ENCODE measurements at places on chromosomes 1 and 21.
A peak's percentile ranks its signal among the peaks of the same experiment; 100 is the strongest.

DNA sequence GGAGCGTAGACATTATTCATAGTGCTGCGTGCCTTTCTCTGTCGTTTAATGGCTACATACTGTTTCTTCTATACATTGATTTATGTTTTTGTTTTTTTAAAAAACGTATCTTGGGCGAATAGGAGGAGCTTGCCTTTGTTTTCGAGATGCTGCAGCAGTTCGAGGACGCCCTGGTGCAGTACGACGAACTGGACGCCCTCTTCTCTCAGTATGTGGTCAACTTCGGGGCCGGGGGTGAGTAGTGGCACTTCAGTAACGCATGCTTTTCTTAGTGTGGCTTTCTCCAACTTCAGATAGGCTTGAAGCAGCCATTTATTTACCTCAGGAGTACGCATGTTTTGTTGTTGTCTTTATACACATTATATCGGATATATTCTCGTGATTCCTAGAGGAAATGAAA, 46.9 kb downstream of the TRAPPC10 start:
- DNase-seq, result no peak

DNA sequence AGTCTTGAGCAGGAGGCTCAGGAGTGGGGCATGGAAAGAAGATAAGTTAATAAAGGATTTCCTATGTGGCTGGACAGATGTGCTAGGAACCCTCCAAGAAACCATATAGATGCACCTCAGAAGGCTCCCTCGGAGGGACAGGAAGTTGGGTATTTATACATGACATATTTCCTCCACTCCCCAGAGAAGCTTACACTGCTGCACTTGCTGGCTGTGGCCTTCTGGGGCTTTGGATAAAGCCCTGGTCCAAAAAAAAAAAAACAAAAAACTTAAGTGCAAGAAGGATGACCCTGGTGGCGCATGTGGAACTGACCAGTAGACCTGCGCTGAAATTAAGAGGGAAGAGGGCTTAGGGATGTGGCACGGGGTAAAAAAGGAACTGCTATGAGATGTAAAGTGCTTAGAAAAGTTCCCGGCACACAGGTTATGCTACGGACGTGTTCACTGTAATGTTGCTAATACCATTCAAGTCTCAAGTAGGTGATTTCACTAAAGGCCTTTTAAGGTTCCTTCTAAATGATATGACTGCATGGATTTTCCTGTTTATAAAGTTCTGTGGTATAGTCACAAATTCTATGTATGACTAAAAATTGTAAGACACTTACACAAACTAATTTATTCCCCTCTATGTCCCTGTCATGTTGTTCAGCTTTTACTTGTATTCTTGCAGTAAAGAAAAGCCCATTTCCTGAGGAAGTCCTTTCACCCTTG, 253.6 kb downstream of the HMCN1 start:
- DNase-seq, result no peak

DNA sequence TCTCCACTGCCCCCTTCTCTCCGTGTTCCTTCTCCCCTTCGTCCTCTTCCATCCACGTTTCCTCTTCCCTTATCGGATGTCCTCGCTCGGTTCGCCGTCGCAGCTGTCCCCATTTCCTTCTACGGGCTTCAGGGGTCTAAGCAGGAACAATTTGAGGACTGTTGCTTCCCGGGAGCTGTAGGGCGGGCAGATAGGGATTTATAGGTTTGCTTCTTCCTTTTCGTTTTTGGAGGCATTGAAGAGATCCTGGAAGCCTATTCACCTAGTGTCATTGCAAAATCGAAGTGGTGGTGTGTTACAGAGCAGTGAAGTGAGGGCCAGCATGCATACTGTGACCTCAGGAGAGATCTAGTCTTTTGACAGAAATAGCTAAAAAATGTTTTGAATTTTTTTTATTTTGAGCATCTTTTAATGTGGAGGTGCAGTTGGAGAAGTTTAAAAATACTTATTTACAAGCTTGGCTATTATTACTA, 897 bp downstream of the ZYG11B start:
- DNase-seq, result no peak

DNA sequence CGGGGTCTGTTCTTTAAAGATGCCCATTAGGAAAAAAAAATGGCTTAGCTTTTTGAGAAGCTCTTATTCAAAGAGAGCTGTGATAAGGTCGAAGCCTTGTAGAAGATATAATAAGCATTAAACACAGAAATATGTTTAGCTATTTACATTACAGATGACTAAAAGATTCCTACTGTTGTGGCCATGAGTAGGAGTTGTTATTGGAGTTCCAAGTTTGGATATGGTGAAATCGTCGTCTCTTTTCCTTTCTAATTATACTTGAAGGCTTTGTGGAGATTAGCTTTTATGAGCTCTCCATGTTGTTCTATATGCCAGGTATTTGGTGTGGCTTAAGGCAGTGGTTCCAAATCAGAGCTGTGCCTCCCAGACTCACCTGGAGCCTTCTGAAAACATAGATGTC, 79.9 kb upstream of the LAMC2 start:
- no peak for DNase-seq

- DNase-seq, result no peak
These were observed 20.2 kb downstream of the S100A16 start for GRCh38 chr1:153592748-153593147.

DNA sequence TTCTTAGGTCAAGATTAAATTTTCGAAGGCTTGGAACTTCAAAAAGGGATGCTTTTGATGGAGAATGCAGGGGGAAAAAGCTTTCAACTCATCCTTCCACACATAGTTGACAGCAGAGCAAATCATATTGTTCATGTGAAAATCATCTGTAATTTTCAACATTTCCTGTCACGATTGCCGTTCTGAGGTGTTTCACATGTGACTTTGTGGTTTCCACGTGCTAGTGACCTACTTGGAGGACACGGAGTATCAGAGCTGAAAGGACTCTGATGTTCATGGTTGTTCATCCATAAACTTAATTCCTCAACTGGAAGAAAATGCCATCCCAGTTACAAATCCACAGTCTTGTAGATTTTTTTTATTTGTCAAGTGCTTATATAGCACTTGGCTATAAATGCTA, 79.1 kb downstream of the ZP4 start:
- DNase-seq, result no peak

DNA sequence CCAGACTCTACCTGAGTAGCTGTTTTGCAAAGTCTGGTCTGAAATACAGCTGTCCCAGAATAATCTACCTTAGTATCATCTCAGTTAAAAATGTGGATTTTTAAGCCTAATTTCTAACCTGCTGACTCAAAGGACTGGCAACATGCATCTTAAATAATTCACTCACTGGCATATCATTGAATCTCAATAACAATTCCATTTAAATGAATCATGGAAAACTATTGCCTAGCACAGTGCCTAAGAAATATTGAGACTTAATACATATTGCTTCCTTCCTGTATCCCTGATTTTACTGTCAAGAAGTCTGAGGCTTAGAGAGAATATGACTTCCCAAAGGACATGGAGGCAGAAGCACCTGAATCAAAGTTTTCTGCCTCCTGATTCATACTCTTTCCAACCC, 3.1 kb downstream of the CCDC190 start:
- no peak for DNase-seq

DNA sequence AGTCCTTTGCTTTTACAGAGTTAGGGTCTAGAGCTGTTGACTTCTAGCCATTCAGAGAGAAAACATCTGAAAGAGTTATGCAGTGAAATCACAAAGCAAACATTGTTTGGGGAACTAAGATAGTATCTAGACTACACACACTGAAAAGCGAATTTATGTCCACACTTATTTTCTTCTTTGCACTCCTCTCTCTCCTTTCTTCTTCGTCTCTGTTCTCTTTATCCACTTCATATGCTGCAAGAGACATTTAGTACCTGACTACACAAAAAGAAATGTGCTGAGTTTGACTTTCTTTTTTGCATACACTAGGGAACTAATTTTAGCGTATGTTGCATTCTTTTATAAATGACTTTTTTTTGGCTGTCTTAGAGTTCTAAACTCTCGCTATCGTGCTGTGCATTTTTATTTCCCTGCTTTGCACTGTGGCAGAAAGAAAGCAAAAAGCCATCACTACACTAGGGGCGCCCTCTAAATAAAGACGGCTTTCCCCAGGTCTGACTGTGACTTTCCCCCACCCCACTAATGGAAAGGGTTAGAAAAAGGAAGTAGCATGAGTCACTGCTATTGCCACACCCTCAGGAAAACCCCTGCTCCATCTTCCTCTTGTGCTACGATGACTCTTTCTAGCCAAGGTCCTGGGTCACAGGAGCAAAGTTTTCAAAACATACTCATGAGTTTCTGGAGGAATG, 65.7 kb downstream of the MAP3K7CL start:
- peak; percentile 23 for DNase-seq

- no peak for DNase-seq
These were observed 20.8 kb upstream of the ECE1 start for GRCh38 chr1:21311016-21311415.

DNA sequence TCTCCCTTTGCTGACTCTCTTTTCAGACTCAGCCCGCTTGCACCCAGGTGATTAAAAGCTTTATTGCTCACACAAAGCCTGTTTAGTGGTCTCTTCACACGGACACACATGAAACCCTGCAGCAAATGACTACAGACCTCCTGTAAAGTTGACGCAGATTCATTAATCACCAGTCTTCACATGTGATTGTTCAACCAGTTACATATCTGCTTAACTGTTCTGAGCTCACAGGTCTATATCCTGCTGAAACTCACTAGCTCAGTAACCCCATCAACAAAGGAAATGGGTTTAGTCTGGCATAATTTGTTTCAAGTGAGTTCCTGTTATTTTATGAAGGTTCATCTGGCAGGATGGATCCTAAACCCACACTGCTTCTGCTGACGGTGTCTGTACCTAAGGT, 68.4 kb upstream of the GJA8 start:
- DNase-seq, result no peak

DNA sequence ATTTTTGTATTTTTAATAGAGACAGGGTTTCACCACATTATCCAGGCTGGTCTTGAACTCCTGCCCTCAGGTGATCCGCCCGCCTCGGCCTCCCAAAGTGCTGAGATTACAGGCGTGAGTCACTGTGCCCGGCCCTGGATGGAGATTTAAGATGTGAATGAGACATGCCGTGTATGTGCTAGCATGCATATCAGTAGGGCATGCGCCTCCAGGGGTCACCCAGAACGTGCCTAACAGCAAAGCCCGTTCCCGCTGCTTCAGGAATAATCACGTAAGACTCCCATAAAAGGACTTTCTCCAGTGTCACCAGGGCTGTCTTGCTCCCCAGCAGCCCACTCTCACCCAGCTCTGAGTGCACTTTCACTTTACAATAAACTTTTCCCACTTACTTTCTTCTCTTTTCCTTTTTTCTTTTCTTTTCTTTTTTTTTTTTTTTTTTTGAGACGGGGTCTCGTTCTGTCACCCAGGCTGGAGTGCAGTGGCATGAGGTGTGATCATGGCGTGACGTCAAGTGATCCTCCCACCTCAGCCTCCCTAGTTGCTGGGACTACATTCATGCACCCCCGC, 46.9 kb upstream of the DISP3 start:
- no peak for DNase-seq

Measured in T-helper 9 cell (primary cell).